ENCODE measurements at places on chromosomes 3 and 15.

- DNase-seq, result no peak
Measured at GRCh38 chr3:165820671-165821123, 16.5 kb downstream of the BCHE start.

GRCh38 chr3:34238407-34238806 lies 440.0 kb downstream of the PDCD6IP start:
- no peak for DNase-seq

GRCh38 chr3:99439892-99440291 lies 198.5 kb upstream of the COL8A1 start:
- DNase-seq, result no peak

- no peak for DNase-seq
Measured at GRCh38 chr15:61195116-61196002, 33.7 kb downstream of the RORA start.

GRCh38 chr3:186896875-186897274 lies 33.5 kb upstream of the ST6GAL1 start:
- DNase-seq, result no peak

- DNase-seq, result no peak
Measured at GRCh38 chr3:171815973-171816595, 5.8 kb upstream of the PLD1 start.

DNA sequence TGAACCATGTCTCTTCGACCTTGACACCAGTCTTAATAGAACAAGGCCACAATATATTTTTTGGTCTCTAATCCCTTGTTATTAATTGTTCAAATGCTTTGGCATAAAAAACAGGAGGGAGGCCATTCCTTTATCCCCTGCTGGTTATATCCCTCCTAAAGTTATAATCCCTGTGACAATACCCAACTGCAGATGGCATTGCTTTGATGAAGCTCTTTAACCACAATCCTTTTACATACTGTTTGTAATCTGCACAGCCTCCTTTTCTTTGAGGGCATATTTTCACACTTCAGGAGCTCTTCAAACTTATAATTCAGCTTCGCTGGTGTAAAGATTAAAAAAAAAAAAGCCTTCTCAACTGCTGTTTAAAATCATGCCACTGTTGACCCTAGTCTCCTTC lies 919.0 kb downstream of the EPHA3 start:
- no peak for DNase-seq

- DNase-seq, result no peak
Measured at GRCh38 chr3:51777985-51778384, 1.1 kb downstream of the IQCF6 start.

DNA sequence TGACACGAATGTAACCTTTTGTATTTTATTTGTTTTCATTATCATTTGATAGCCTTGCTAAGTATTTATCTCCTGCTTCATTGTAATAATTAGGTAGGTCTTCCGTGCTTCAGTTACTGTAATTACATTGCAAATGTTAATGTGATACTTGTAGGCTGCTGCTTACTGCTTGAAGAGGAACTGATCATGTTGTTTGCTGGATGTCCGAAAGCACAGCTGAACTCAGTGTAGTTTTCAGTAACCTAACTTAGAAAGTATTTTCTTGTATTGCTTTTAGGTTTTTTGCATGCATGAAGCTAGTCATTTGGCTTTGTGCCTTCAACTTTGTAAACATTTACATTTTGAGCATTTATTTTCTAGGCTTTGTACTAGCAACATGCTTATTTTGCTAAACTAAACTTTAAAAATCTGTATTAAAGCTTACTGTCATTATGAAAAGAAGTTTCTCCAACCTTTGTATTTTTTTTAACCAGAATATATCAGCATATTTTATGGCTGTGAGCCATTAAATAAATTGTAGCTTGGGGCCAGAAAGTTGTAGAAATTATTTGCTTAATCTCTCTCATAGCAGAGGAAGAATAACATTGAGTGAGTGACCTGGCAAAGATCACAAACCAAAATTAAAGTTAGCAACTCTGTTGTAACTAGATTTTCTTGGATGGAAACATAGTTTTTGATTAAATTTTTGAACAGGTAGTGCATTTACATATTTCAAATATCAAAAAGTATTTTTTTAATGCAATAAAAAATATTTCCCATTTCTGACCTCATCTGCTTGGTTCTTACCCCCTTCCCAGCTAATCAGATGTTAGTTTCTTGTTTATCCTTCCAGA lies 30.7 kb downstream of the SACM1L start:
- no peak for DNase-seq

- no peak for DNase-seq
Measured at GRCh38 chr15:95973566-95974256, 356.8 kb upstream of the NR2F2 start.

GRCh38 chr3:138051947-138052802 lies 42.2 kb downstream of the CLDN18 start:
- DNase-seq, result no peak

GRCh38 chr3:140131895-140132294 lies 196.9 kb downstream of the CLSTN2 start:
- DNase-seq, result no peak

- DNase-seq, result no peak
Measured at GRCh38 chr3:184549796-184550577, 11.6 kb upstream of the EPHB3 start.

DNA sequence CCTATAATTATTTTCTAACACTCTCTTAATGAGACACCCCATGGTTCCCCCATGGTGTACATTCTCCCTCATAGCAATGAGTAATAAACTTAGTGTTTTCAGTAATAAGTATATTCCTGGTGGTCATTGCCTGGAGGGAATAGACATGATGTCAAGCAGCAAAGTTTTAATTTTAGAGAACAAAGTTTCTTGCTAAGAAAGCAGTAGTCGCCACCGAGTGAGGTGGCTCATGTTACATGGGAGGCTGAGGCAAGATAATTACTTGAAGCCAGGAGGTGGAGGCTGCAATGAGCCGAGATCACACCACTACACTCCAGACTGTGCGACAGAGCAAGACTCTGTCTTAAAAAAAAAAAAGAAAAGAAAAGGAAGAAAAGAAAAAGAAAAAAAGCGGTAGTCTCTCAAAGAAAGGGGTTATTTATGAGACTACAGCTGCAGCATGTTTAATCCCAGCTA lies 2.4 kb upstream of the ELP6 start:
- DNase-seq, result peak; percentile 7

- DNase-seq, result no peak
Measured at GRCh38 chr3:120100711-120101110, 6.5 kb upstream of the GSK3B start.

DNA sequence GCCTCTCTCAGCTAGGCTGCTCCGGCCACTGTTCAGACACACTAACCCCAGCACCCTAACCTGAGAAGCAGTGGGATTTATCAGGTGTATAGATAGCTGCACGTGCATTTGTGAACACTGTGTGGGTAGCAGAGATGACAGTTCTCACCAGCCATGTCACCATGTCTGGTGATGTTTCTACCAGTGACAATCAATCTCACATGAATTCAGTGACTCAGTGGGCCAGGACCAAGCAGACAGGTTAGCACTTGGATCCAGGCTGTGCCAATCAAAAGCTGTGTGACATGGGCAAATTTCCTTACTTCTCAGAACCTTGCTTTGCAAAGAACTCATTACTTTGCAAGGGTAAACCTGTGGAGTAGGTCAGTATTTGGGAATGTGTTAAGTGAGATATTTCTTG lies 65.3 kb upstream of the GATM start:
- DNase-seq, result no peak

GRCh38 chr3:124919756-124920155 lies 14.8 kb downstream of the MUC13 start:
- no peak for DNase-seq

DNA sequence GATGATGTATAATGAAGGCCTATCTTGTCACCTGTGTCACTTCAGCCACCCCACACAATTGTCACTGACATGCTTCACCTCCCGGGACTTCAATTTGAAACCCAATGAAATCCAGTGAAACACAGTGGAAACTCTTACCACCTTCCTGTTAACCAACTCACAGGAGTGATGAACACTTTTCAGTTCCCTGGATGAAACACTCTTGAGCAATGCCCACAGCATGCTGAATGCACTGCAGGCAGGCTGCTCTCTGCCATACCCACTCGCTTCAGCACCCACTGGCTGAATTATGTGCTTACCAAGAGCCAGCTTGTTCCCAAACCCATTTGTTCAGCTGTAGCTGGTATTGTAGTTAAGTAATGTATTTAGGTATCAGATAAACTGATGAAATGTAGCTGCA lies 47.0 kb downstream of the MAP2K1 start:
- DNase-seq, result no peak

DNA sequence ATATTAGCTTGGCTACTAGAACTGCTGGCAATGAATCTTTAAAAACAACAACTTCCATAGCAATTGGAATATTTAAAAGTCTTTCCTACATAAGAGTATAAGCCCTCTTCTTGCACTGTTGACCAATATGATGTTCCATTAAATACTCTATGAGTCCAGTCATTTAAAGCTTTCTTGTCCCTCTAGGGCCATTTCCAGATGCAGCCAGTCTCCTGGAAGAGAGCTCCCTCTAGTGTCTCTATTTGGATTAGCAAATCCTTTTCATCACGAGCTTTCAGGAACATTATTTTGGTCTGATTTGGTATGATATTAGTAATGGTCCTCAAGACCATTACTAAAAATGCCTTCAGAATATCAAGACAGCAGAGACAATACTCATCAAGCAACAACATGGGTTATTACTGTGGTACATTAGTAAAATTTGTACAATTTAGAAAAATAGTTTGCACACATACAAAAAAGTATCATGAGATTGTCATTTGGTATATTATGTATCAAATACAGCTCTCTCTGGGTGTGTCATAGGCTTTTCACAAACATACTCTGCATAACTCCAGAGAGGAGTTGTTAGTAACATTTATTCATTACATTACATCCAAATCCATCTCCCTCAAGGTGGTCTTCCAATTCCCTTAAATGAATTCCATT lies 101.3 kb downstream of the DPH6 start:
- peak; percentile 60 for DNase-seq

DNA sequence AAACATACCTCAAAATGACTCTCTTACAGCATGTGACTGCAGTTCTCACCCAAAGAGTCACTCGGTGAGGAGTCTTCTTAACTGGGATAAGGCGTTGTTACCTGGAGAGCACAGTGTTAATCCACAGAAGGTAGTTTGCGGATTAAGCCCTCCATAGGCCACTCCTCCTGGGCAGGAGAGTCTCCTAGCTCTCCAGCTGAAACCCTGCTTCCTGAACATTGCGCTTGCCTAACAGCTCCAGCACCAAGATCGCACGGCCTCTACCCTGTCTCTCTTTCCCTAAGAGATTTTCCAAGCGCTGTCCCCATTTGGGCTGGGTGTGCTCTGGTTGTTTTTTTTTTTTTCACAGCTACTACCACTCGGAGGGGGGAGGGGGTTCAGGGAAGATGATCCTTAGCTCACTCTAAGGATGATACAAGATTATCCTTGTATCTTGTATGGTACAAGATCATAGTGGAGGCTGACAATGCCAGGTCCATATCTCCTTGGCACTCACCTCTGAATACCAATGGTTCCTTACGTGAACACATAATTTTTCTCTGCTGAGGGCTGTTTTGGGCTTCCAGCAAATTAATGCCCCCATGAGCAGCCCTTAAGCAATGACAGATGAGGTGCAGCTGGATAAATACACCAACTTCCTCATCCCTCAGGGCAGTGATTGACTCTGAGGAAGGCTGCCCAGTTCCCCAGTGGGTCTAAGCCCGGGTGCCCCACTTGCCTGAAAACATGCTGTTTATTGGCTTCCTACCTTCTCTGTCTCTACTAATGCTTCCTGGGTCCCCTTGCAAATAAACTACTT lies 185.2 kb upstream of the TSC22D2 start:
- DNase-seq, result no peak

DNA sequence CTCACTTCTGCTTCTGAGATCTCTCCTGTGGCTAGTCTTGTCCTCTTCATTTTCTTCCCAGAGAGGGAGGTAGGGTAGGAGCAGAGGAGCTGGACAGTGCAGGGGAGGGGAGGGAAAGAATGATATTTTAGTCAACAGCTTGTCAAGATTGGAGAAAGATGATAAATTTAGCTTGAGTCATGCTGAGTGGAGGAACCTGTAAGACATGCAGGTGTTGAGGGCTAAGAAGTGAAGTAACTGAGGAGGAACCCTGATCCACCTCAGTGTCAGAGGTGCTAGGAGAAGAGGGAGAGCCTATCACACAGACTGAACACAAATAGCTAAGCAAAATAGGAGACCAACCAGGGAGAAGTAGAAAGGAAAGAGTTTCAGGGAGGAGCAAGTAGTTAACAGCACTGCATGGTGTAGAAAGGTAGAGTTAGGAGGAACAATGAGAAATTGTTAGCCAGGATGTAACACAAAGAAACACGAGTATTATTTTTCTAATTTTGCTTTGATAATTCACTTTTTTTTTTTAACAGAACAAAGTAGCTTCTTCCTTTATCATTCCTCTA lies 108.2 kb upstream of the CHRM5 start:
- no peak for DNase-seq

- no peak for DNase-seq
Measured at GRCh38 chr3:19183584-19183983, 35.3 kb downstream of the KCNH8 start.

GRCh38 chr15:97759363-97759762 lies 201.1 kb upstream of the ARRDC4 start:
- DNase-seq, result no peak

GRCh38 chr3:35665390-35666055 lies 26.2 kb downstream of the ARPP21 start:
- no peak for DNase-seq

DNA sequence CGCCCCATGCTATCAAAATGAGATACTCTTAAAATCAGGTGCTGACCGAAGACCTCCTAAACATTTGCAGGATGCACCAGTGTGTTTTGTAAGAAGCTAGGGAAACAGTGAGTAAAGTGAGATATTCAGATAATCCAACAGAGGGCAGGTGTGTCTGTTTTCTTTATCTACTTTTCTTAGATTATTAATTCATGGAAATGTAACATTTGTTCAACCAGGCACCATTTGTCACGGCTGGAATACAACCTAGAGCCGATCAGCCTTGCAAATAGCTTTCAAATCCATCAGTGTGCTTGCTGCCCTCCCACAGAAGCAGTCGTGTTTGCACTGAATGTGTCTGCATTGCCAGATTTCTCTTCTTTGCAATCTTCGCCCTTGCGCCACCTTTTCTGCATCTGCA lies 201.9 kb upstream of the CHRM5 start:
- no peak for DNase-seq

DNA sequence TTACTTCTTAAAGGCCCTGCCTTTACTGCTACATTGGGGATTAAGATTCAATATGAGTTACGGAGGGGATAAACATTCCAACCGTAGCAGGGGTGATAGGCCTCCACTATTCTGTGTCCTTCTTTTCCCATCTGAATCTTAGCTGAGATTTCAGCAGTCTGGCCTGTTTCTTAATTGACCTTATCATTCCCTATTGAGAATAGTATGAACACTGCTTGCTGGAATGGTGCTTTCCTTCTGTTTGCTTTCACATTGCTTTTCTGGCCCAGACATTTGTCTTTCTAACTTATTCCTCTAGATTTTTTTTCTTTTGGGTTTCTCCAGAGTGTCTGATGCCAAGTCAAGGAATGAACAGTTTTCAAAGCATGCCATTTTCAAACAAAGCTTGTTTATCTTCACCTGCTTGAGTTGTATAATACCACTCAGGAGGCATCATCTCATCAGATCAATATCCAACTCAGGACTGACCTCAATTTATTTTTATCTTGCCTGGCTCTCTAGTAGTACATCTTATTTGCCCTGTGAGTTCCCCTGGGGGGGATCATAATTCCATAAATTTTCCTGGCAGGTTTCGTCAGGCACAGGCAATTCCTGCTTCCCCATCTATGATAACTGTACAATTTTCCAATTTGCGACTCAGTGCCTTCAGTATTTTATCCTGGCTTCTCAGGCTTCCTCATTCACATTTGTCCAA lies 161.1 kb upstream of the STT3B start:
- peak; percentile 2 for DNase-seq

All from NCI-H2227 treated with DMSO at 0.1 percent for 48 hours (cell line).